ENCODE measurements at places on chromosomes 5 and 9. TPM values are rescaled to one million over a fixed set of nuclear protein-coding genes. Genes with fewer than 3 reads are reported as not detected.

DNA sequence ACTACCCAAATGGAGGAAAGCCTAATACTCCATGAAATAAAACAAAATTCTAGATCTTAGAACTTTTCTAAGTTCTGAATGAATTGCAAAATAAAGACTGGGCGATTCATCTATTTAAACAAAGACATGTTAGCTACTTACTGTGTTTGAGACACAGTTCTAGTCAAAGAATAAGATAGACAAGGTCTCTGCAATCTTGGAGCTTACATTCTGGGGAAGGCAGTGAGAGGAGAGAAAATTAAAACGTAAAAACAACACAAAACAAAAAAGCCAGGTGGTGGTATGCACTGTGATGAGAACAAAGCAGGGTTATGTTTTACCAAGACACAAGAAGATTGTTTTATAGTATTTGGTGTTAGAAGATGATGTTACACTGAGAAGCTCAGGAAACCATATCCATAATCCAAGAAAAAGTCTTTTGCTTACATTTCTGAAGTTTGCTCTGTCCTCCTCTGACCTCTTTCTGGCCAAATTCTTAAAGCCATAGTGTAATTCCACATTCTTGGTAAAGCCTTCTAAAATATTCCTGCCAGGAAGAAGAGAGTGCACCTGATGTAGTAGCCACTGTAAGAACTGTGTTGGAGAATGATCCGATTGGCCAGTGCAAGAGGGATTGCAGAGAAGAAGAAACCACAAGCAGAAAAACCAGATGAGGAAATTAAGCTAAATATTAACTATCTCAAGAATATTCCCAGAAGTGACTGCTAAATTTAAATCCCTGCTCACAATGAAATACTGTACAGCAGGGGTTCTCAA is 218.4 kb downstream of the PCSK1 start:
- no peaks in the 10 kb centered on the region for H3K4me1 ChIP-seq
- H3K27ac ChIP-seq: no peak overlapping the region
- no peaks in the 10 kb centered on the region for H3K36me3 ChIP-seq
- no peak for DNase-seq
- H3K4me3 ChIP-seq: no peak overlapping the region

ENTPD2 gene
- total RNA-seq: 0.42 TPM

DNA sequence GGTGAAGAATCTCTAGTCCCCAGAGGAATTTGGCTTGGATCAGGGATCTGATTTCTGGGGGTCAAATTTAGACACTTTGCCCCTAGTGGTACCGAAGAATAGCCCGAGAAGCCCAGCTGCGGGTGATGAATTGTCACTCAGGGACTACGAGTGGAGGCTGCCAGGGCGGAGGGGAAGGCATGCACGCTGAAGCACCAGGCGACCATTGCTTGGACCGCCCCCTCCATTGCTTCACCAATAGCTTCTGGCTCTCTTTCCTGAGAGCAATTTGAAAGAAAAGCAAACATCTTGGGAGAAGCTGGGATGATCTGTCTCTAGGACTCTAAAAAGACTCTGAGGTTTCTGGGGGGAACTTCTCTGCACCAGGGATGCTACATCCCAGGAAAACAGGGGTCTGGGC is 137.6 kb downstream of the CRB2 start:
- no peak for DNase-seq
- no peaks in the 10 kb centered on the region for H3K36me3 ChIP-seq
- H3K4me3 ChIP-seq: no peak overlapping the region
- no peak overlapping the region for H3K27ac ChIP-seq
- H3K27me3 ChIP-seq: no peaks in the 10 kb centered on the region

- DNase-seq: no peak
- no peaks in the 10 kb centered on the region for H3K27me3 ChIP-seq
- H3K4me1 ChIP-seq: peaks cover 32% of the 10 kb centered on the region
- peaks cover 30% of the 10 kb centered on the region for H3K36me3 ChIP-seq
These were observed 44.1 kb downstream of the PJA2 start for GRCh38 chr5:109365653-109366052.

ACTBL2 gene
- total RNA-seq: not detected

ADAMTSL1 gene
- 150 TPM for total RNA-seq

DNA sequence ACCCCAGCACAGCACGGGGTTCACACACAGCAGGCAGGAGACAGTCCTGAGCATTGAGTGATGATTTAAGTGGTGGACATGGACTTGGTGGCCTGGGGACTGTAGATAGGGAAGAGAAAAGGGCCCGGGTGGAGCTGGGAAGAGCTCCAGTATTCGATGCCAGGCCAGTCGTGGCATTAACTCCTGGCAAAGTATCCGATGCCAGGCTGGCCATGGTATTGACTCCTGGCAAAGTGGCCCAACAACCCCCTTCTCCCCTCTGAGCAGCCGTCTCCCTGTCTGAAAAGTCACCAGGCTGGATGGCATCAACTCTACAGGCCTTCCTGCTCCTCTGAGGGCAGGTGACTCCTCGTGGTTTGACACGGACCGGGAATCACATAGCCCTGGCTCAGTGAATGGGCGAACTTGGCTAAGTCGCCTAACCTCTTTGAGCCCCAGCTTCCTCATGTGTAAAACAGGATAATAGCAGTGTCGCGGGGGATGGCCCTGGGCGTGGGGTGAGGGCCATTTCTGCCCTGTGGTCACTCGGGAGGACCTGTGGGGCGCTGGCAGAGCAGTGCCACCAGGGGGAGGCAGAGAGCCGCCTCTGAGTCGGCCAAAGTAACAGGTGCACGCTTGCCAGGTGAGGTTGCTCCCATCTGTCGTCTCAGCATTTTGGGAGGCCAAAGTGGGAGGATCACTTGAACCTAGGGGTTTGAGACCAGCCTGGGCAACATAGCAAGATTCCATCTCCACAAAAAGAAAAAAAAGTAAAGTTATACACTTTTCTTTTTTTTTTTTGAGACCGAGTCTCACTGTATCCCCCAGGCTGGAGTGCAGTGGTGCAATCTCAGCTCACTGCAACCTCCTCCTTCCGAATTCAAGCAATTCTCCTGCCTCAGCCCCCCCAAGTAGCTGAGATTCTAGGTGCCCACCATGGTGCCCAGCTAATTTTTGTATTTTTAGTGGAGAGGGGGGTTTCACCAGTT is 5.7 kb upstream of the SEC16A start:
- no peak overlapping the region for H3K27ac ChIP-seq
- no peaks in the 10 kb centered on the region for H3K27me3 ChIP-seq
- no peak overlapping the region for H3K4me3 ChIP-seq
- no peaks in the 10 kb centered on the region for H3K36me3 ChIP-seq

C9orf43 gene
- not detected for total RNA-seq

ZBTB26 gene
- total RNA-seq: 10.3 TPM

GNA14 gene
- total RNA-seq: 8.1 TPM

ICE1 gene
- 31.1 TPM for total RNA-seq

GRCh38 chr9:94212531-94212930 is 46.6 kb upstream of the ZNF169 start:
- DNase-seq: no peak
- no peaks in the 10 kb centered on the region for H3K36me3 ChIP-seq
- no peaks in the 10 kb centered on the region for H3K27me3 ChIP-seq
- no peak overlapping the region for H3K4me3 ChIP-seq
- H3K27ac ChIP-seq: no peak overlapping the region

- peak overlapping the region; percentile 19 for H3K27ac ChIP-seq
- no peak overlapping the region for H3K4me3 ChIP-seq
- no peaks in the 10 kb centered on the region for H3K27me3 ChIP-seq
- peaks cover 17% of the 10 kb centered on the region for H3K4me1 ChIP-seq
- no peak for DNase-seq
These were observed 152.2 kb upstream of the OTULINL start for GRCh38 chr5:14429101-14430050.

GRCh38 chr9:104313396-104314110 is 190.5 kb upstream of the OR13F1 start:
- H3K27me3 ChIP-seq: no peaks in the 10 kb centered on the region
- H3K36me3 ChIP-seq: no peaks in the 10 kb centered on the region
- no peak overlapping the region for H3K4me3 ChIP-seq
- no peak overlapping the region for H3K27ac ChIP-seq
- H3K4me1 ChIP-seq: no peaks in the 10 kb centered on the region
- DNase-seq: no peak

DNA sequence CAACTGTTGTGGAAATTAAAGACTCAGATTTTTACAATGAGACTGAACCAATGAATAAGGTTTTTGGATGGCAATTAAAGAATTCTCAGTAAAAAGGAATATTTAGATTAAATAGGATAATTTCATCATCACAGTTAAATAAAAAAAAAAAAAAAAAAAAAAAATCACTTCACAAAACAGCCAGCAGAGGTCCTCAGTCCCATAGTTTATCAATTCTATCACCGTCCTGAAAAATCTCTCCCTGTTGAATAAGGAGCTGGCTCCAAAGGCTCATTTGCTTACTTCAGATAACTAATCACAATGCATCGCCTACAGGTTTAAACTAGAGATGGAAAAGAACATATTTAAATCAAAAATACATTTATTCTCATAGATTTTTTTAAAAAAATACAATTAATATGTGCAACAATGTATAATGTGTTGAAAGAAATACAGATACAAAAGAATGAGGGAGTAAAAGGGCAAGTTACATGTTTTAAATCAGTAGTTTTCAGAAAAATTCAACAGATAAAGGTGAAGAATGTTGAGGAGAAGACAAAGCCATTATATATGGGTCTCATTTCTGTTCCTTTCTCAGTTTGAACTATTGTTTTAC is 175.8 kb upstream of the CHD1 start:
- H3K27me3 ChIP-seq: no peaks in the 10 kb centered on the region
- no peaks in the 10 kb centered on the region for H3K36me3 ChIP-seq
- no peak for DNase-seq
- no peak overlapping the region for H3K4me3 ChIP-seq
